Hippocampal formation (tissue), 2 donors: ENCODE measurements at places on chromosomes 4 and X.

DNA sequence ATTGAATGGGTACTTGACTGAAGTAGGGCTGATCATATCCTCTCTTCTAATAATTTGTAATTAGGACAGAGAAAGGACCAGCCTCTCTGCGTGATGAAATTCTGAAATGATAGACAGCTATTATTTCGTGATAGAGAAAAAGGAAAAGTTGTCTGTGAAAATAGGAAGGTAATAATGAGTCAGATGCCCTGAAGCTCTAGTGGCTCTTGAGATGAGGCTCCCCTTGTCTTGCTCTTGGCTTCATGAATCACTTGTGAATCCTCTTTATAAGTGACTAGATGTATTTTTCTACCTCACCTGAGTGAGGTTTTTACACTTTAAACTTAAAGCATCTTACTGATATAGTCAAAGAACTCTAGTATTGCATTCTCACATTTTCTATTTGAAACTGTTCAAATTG is 888.9 kb downstream of the PCDH18 start:
- no peak for DNase-seq

DNA sequence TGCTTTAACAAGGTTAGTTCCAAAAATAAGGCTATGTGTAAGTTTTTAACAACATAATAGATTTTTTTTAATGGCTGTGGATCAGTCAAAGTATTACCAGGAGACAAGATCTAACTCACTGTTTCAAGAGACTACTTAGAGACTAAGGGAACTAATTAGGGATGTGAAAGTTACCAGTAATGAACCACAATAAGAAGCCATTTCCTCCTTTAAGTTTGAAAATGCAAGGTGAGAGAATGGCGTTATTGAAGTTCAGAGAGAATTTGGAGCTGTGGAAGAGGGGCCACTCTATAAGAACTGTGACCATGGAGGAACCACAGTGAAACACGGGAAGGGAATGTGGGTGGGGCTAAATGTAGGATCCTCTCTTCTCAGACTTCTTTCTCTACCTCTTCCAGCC is 624.2 kb downstream of the GLUD2 start:
- no peak for DNase-seq

- no peak for DNase-seq
These were observed 95.7 kb downstream of the COMMD8 start for GRCh38 chr4:47367761-47368160.

DNA sequence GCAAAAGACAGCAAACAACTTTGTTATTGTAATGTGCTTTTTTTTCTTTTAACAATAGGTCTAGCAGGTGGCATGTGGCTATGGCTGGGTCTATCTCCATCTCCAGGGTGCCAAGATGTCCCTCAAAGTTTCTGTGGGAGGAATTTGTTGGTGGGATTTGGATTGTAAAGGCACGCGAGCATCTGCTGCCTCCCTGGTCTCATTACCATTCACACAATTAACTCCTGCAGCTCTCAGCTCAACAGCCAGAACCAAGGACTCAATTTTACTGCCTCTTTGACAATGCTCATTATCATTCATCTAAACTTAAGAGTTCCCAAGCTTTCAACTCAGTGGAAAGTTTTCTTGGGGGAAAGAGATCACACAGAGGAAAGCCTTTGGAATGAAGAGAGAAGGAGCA is 10.9 kb upstream of the PCDH18 start:
- DNase-seq, result no peak

DNA sequence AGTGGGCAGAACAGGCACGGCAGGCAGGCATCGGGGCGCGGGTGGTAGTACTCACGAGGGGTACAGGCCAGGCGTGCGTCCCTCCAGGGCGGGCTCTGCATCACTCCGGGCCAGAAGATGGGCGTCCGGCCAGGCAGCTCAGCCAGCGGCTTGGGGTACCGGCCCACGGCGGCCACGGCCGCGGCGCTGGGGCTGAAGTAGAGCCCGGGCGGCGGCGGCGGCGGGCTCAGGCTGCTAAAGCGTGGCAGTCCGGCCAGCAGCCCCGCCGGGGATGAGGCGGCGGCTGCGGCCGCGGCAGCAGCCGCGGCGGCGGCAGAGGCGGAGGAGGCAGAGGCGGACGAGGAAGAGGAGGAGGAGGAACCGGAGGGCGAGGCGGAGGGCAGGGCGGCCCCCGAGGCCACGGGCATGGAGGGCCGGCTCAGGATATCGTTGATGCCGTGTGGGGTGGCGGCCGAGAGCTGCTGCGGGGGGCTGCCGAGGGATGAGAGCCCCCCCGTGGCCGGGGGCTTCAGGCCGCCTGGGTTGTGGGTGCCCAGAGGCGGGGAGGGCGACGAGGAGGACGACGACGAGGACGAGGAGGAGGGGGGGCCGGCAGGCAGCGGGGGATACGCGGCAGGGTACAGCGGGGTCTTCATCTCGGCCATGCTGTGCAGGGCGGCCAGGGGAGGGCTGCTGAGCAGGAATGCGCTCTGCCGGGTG is 1.4 kb downstream of the NKX6-1 start:
- no peak for DNase-seq

GRCh38 chr4:189021831-189022230 is 882.6 kb downstream of the TRIML1 start:
- no peak for DNase-seq

DNA sequence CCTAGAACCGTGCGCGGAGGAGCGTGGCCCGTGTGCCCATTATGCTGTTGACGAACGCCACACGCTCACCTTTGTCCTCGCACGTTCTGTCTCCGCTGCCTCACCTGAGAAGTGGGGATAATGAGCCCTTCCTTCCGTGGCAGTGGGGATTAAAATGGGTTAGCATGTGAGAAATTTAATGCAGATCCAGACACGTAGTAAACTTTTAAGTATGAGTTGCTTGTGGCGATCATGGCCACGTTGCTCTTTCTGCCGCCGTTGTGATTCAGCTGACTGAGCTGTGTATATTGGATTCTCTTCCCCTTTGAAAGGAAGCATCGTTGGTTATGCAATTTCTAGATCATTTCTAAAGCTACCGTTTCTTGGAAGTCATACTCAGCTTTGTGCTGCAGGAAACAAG is 16.5 kb downstream of the TBC1D14 start:
- no peak for DNase-seq

GRCh38 chr4:119229908-119230687 is 17.6 kb downstream of the USP53 start:
- no peak for DNase-seq

- no peak for DNase-seq
These were observed 54.9 kb downstream of the STX18 start for GRCh38 chr4:4486969-4487368.

DNA sequence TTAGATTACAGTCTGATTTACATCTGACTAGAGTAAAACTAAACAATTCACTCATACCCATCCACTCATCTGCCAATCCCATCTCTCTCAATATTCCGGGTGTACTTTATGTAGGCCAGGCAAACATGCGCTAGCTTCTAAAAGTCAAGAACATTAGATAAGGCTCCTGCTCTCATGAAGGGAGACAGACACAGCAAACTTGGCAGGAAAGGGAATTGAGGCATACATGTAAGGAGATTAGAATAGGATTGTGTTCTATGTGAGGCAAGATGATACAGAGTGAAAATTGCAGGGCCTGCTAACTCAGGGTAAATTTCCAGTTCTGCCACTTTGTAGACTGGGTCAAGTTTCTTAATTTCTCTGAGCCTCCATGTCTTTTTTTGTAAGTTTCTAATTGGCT is 135.8 kb downstream of the CDS1 start:
- no peak for DNase-seq

GRCh38 chr4:40874331-40874730 is 124.6 kb downstream of the NSUN7 start:
- no peak for DNase-seq

DNA sequence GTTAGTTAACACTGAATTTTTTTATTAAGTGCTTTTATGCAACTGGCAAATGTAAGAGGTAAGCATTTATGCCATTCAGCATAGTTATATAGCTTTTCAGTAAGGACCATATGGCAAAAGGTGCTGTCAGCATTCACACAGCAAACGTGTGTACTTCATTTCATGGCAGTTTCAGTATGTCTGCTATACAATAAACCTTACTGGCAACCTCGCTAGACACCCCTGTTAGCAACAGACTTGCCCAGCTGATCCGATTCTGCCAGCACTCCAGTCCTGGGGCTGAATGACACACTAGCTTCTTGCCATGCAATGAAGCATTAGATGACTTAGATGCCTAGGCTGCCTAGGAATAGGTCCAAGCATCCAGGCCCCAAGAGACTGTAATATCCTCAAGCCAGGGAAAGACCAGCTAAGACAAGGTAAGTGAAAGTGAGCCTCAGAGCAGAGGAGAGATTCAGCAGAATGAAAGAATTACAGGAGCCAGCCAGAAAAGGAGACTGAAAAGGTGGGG is 47.3 kb upstream of the DOCK11 start:
- DNase-seq, result no peak

DNA sequence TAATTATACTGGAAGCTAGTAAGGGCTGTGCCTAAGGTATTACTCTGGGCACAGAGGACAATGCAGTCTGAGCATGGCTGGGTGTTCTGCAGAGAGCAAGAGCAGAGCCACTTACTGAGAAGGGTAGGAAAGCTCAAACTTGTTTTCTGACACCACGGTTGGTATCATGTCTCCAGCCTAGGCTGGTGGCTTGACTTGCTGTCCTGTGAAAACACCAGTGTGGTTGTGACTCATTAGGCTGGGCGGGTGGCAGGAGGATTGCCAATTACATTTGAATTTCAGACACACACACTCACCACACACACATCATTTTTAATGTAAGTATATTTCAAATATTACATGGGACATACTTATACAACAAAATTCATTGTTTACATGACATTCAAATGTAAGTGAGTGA is 19.7 kb upstream of the MTM1 start:
- DNase-seq, result no peak

GRCh38 chr4:159368320-159368719 is 265.4 kb downstream of the RAPGEF2 start:
- DNase-seq, result no peak

- no peak for DNase-seq
These were observed 113.5 kb upstream of the HSD17B10 start for GRCh38 chrX:53547668-53548067.

GRCh38 chr4:185870366-185870765 is 58.4 kb upstream of the SORBS2 start:
- no peak for DNase-seq

GRCh38 chrX:43862434-43862833 is 19.8 kb downstream of the MAOB start:
- no peak for DNase-seq

DNA sequence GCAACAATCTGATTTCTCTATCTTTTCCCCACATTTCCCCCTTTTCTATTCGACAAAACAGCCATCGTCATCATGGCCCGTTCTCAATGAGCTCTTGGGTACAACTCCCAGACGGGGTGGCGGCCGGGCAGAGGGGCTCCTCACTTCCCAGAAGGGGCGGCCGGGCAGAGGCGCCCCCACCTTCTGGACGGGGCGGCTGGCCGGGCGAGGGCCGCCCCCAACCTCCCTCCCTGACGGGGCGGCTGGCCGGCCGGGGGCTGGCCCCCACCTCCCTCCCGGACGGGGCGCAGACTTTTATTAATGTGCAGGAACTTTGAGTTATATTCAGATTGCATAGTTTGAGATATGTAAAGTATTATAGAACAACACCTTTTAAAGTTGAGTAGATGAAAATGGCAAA is 64.4 kb upstream of the HPGD start:
- DNase-seq, result no peak

DNA sequence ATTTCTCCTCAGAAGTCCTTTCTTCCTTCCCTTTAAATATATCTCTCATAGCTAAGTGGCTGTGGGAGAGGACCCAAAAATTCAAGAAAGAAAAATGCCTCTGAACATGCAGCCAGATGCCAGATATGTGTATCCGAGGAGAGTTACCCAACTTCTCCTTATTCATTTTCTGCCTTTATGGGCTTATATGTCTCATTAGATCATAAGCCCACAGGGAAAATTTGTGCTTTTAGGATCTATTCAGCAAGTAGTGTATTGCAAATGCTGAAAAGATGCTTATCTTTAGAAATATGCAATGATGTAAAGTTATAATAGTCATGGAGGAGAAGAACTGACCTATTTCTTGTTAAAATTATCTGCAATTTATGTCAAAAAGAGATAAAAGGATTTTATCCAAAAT is 371.8 kb upstream of the NOCT start:
- DNase-seq, result no peak

DNA sequence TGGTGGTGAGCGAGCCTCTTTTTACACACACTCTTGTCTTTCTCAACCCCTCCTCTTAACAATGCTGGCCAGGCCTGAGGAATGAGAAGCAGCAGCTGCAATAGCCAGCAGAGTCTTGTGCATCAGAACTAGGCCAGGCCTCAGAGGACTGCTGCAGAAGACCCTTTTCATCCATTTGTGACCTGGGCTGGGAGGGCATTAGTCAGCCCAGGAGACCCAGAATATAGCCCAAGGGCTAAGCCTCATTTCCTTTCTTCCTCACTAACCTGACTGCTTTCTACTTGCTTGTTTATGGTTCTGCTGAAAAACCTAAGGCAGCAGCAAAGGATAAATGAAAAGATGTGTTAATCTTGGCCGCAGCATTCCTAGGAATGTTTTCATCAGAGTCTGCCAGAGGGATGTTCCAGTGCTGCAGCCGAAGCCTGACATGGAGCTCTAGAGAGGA is 254.7 kb upstream of the AR start:
- no peak for DNase-seq

- DNase-seq, result no peak
These were observed 60.7 kb downstream of the PPP3CA start for GRCh38 chr4:101286663-101287062.

GRCh38 chr4:151653548-151653918 is 107.3 kb downstream of the GATB start:
- no peak for DNase-seq

DNA sequence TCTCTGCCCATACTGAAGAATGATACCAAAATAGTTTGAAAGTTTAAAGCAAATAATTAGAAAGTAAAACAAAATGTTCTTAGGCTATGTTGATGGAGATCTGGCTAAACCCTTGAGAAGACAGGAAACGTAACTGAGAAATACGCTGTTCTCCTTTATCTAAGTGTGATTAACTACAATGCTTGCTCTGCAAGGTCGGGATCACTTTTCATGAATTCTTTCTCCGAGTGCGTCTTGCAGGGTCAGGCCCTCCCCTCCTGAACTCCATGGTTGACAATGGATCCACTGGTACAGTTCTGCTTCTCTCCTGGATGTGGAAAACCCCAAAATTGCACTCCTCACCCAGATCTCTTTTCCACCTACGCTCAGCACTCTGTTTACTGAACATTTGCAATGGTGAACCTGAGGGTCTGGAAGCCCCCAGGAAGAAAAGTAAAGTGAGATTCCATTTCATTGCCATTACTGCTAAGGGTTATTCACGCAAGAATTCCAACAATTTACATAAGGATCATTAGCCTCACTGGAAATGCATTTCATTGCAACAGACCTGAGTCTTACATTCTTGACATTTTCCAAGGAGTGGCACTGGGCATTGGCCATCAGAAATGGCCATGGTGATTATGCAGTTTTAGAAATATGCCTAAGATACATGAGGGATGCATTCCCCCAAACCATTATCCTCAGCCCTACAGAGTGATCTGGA is 24.6 kb upstream of the WWC2 start:
- DNase-seq, result no peak
